ENCODE measurements at places on chromosomes 5 and 9.

DNA sequence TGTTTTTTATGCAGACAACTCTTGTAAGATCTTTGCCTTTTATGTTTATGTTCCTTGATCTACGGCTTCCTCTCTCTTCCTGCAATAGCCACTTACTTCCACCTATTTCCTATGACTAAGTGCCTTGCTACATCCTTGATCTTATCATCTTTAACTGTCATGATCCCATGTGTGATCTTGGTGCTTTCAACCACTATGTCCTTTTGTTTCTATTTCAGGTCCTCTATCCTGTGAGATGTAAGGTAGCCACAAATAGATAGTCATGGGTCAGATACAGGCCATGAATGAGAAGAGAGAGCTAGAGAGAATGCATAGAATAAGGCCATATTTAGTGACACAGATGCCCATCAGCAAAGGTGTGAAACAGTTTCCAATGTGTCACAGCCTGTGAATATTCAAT is 243.6 kb upstream of the HAPLN1 start:
- DNase-seq = no peak

DNA sequence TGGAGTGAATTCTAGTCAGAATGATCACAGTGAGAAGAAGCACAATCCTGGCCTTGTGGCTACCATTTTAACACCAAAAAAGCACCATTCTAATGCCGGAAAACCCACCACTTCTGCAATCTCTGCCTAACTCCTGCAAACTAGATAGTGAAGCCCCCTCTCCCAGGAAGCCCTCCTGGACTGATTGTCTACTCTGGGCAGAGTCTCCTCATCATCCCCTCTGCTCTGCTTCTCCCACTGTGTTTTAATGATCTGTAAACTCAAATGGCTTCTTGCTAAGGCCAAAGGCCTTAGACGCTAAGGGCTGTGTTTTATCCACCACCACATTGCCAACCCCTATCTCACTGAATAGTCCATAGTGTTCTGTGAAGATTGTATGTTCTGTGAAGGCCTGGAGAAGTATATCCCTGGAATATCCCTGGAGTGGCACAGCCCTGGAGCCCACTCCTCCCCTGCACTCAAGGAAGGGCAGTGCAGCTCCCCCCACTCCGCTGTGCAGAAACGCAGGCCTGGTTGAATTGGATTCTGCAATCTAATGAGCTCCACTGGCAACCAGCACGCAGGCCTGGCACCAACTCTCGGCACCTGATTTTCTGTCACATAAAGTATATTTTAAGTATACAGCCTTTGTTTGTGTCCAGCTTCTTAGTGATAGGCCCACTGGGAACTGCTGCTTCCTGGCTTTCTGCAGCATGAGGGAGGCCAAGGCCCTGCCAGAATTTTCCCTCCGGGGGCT is 126.3 kb downstream of the ATPSCKMT start:
- no peak for DNase-seq

DNA sequence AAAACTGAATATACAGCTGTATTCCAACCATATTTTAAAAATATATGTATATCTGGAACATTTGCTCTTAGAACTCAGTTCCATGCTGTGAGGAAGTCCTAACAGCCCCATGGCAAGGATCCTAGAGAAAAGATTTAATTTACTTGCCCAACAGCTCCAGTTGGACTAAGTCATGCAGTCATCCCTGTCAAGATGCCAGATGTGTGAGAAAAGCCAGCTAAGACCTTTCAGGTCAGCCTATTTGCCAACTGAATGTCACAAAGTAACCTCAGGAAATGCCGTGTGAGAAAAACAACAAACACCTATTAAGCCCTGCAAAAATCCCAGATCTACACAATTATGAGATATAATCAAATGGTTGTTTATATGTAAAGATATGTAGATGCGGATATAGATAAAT is 416.3 kb downstream of the NR2F1-AS1 start:
- peak; percentile 69 for DNase-seq

- no peak for DNase-seq
These were observed 16.7 kb downstream of the FGD3 start for GRCh38 chr9:92963831-92964606.

GRCh38 chr5:154770111-154770510 is 14.9 kb downstream of the LARP1 start:
- DNase-seq = no peak

DNA sequence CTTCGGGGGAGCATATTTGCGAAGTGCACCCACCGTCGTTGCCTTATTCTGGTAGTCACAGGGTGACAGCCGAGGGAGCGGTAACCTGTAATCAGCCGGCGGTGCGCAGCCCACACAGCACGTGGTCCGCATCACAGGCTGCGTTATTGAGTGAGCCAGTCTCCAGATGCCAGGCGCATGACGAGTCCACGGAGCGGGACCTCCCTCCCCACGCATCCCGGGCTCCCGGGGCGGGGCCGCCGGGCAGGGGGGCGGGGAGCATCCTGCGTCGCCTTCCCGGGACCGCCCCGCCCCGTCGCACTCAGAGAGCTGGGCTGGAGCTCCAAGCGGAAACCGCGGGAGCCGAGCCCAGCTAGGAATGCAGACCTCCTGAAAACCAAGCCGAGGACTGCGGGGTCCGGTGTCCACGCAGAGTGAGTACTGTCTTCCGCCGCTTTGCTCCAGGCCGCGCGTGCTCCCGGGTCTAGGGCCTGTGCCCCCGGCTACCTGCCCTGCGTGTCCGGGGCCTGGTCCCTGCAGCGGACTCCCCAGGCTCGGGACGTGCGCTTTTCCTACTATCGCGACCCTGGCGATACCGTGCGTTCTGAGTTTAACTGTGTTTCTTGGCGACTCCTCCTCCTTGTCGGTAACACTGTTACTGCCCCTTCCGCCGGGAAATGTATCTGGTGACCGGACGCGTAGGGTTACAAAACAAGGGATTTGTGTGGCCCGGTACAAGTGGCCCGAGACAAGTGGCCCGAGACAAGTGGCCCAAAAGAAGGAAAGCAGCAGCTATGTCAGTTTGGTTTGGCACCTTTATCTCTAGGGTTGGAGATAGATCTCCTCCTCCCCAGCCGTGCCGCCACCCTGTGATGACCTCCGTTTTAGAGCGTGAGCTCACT is 40.6 kb downstream of the CAST start:
- DNase-seq = peak; percentile 73

- no peak for DNase-seq
These were observed 1000.0 kb downstream of the PTPRD start for GRCh38 chr9:9612755-9613154.

DNA sequence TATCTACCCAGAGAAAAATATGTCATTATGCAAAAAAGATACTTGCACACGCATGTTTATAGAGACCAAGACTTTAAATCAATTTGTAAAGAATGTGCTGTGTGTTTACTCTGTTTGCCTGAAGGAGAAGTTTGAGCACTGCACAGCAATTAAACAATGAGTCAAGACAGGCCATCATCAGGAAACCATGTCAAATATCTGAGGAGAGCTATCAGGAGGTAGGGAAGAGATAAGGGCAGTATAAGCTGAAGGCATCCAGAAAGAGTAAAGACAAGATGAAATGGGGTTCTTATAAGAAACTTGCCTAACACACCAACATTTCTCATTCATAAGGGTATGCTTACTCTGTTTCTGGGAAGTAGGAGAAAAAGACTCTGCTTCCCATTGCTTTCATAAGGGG is 405.8 kb upstream of the PTGER4 start:
- DNase-seq = no peak

DNA sequence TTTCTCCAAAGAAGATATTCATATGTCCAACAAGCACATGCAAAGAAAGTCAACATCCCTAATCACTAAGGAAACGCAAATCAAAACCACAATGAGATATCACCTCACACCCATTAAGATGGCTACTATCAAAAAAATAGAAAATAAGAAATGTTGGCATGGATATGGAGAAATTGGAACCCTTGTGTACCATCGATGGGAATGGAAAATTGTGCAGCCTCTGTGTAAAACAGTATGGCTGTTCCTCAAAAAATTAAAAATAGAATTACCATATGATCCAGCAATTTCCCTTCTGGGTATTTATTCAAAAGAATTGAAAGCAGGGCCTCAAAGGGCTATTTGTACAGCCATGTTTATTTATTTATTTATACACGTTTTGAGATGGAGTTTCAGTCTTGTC is 43.0 kb upstream of the HRH2 start:
- DNase-seq = no peak

DNA sequence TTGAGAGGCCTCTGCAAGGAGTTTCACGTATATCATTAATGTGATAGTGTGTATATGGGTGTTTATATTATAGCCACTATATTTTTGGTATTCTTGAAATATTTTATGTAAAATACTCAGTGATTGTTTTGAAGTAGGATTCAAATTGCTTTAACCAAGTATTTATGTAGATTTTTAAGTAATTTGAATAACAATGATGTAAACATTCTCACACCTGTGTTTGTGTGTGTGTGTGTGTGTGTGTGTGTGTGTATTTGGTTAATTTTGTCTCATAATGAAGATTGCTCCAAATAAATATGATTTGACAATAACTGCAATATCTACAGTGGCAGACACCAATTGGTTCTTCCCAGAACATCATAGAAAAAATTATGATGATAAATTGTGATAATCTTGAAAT is 293.4 kb downstream of the CD180 start:
- no peak for DNase-seq

DNA sequence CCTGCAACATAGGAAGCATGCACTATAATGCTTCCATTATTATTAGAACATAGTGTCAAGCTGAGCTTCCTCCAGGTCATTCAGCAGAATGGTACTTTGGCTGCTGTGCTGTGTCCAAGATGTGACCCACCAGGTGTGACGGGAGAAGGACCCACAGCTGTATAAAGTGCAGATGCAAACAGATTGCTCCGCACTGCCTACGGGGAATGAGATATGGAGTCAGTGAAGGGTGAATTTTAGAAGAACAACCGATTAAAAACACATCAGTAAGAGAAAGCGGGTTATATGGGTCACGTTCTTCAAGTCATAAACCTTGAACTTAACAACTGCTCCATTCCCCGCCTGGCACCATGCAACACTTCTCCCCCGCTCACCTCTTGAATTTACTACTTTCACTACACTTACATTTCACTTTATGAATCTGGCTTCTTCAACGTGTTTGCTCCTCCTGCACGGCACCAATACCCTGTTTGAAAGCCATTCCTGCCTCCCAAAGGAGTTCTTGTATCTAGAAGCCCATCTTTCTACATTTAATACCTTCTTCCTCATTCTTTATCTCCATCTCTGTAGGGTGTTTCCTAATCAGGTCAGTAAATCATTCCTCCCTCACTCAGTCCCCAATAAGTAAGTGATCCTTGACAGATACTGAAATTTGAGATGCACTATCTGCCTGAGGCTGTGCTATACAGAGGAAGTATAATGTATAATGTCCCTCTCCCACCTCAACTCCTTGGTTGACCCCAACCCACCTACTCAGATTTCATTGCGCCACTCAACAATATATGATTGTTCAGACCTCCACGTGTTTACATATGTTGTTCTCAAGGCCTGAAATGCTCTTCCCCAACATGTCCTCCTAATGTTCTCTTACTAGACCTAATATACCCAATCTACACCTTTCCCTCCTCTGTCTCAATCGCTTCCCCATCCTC is 25.9 kb downstream of the BRINP1 start:
- no peak for DNase-seq

DNA sequence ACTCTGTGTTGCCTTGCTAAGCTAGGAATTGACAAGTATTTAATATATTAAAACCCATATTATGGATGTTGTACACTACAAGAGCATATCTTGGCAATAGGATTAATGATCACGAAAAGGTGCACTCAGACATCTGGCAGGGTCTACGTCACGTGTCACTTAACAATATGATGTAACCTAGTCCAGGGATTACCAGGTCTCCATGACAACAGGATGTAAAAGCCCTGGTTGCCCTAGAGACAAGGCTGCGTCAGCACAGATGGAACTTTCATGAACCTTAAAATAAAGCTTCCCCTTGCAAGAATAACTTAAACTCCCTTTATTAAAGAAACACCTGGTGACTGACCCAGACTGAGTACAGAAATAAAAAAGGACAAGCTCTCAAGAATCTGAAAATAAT is 717.8 kb downstream of the CDH18 start:
- DNase-seq = no peak

DNA sequence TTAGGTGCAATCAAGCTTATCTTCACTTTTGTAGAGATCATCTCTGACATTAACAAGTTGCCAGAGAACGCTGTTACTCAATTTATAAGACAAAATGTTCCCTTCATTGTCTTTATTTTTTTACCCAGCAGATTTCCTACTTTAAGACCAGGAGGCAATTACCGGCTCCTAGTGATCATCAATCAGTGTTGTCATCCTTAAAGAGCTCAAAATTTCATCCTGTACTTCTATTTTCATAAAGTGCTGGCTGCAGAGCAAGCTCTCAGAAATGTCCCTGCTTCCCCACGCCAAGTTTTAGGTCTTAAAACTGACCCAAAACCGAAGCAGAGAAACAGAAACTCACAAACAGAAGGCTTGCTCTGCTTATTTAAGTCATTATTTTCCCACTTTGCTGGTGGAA is 82.9 kb downstream of the PJA2 start:
- no peak for DNase-seq

- no peak for DNase-seq
These were observed 189.5 kb downstream of the TMEM38B start for GRCh38 chr9:105883847-105884246.

DNA sequence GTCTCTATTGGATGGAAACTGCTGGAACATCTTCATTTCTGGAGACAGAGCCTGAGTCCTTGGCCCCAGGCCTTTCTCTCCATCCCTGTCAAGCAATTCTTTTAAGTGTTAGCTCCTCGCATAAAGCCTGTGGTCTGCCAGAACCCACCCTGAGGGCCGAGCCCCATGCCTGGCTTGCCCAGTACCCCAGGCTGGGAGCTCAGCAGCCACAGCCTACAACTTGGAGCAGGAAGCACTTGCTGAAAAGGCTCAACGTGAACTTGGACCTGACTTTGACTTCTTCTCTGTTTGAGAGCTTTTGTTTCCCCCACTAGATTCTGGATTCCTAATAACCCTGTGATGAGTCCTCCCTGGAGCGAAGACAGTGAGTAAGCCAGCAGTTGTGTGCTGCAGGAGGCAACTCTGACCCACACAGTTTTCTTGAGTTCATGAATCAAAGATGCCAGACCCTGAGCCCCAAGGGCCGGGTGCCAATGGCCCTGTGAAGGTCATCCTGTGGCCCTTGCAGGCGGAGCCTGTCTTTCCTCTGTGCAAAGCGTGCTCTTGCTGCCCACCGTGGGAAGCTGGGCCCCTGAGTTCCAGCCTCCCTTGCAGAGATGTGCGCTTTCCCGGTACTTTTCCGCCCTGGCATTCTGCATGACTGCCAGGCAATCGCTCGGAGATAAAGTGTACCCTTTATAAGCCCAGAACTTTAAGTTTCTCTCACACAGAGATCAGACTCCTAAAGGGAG is 64.3 kb upstream of the RUFY1 start:
- no peak for DNase-seq

- DNase-seq = no peak
These were observed 152.3 kb downstream of the KDM4C start for GRCh38 chr9:6910032-6910431.

DNA sequence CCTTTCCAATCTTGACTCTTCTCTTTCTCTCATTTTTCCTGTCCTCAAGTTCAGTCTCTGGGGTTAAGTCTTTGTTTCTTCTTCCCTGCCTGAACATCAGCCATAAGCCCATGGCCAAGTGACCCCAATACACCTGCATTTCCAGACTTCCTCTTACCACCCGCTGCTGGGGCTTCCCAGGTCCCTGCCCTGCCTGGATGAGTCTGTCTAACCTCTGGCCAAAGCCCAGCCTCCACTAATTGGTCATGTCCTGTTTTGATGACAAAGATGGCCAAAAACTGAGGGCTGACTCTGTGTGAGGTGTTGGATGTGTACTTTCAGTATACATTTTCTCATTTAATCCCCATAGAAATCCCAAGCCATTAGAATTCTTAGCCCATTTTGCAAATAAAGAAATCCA is 47.3 kb downstream of the SH3TC2 start:
- no peak for DNase-seq

Measured in GM04503 (cell line).